ENCODE measurements at places on chromosomes 4 and X. TPM values are rescaled to one million over a fixed set of nuclear protein-coding genes. Genes with fewer than 3 reads are reported as not detected.

GRCh38 chrX:25599061-25599460 lies 539.1 kb upstream of the MAGEB18 start:
- no peak for DNase-seq

- peak; percentile 73 for DNase-seq
These were observed 35.0 kb upstream of the PLA2G12A start for GRCh38 chr4:109764789-109765402.

DNA sequence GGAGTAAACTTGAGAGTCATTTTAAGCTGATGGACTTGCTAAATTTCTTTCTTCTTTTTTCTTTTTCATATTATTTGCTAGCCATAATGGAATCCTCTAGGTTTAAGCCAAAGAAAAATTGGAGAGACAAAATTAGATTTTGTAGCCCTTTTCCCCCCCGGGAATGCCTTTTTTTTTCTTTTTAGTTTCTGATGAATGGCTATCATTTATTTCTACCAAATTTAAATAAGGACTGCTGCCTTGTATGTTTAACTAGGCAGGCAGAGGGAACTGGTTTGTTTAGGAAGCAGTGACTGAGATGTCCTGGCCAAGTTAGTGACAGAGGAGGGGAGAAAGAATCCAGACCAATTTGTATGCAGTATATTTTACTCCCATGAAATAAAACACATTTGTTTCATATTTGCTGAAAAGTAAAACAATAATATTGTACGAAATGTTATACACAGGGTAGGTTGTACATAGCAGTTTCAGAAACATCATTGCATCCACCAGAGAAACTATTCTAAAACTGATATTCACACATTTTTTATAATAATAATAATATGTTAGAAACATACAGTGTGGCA lies 5.7 kb downstream of the PITX2 start:
- no peak for DNase-seq

- no peak for DNase-seq
These were observed 203.8 kb upstream of the PSAPL1 start for GRCh38 chr4:7638489-7638888.

- DNase-seq: no peak
These were observed 4.9 kb downstream of the CFAP99 start for GRCh38 chr4:2423695-2424094.

DNA sequence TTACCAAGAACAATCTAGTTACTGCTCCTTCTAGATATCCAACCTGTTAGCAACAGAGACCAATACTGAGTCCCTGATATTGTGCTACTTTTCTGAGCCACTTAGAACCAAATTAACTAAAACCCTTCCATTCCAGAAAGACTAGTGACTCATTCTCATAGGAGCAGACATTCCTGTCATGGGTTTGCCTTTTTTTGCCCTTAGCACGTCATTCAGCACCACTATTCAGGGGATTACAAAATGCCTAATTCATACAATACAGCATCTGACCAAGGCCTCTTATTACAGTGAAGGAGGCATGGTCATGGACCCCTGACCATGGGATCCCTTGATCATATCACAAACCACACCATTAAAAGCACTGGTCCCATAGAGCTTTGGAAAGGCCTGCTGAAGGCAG lies 123.8 kb upstream of the CXCL13 start:
- no peak for DNase-seq

DNA sequence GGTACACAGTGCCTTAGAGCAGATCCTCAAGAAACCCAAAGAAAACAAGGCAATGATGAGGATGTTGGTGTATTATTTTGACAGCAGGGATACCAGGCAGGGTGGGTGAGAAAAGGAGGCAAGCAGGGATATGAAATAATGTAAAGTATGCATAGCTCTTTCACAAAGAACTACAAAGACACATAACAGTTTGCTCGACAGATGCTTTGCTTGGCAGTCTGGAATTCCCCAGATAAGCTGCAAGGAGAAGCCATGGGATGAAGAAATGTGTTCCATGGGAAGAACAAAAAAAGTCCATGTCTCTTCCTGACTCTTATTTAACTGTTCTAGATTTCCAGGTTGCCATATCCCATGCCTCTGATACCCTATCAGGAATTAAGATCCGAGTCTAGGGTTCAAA lies 75.4 kb downstream of the FAM13A start:
- DNase-seq: no peak

GRCh38 chr4:108867476-108867875 lies 104.6 kb upstream of the ETNPPL start:
- peak; percentile 16 for DNase-seq

GRCh38 chr4:163815776-163816175 lies 321.3 kb downstream of the TMA16 start:
- DNase-seq: peak; percentile 5

DNA sequence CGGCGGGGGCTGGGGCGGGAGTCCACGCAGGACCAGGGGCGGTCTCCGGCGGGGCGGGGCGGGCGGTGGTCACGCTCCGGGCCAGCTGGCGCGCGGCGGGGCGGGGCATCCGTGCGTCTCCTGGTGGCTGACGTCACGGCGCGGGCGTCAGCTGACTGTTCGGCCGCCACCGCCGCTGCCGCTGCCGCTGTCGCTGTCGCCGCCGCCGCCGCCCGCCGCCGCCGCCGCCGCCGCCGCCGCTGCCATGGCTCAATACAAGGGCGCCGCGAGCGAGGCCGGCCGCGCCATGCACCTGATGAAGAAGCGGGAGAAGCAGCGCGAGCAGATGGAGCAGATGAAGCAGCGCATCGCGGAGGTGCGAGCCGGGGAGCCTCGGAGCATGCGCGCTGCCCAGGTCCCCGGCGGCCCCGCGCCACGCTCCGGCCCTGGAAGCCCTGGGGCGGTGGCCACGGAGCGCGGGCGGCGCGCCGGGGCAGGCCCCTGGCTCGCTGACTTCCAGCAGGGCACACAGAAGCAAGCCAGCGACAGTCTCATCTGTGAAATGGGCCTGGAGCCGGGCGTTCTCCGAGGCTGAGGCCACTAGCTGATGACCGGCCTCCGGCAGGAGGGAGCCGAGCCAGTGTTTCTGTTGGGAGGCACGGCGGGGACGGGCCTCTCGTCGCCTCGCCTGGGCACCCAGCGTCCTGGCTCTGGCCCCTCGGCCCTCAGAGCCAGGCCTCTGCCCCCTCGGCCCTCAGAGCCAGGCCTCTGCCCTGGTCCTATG lies at the start of gene FAM50A:
Gene FAM50A (plus strand): TSS at position 150 of the 763 bp plus-strand sequence. CDS start 95 bp downstream, at position 245.
- DNase-seq: peak; percentile 86

- no peak for DNase-seq
These were observed 76.1 kb downstream of the NWD2 start for GRCh38 chr4:37320513-37321235.

- peak; percentile 73 for DNase-seq
These were observed 44.5 kb upstream of the TRIM2 start for GRCh38 chr4:153159728-153160221.

DNA sequence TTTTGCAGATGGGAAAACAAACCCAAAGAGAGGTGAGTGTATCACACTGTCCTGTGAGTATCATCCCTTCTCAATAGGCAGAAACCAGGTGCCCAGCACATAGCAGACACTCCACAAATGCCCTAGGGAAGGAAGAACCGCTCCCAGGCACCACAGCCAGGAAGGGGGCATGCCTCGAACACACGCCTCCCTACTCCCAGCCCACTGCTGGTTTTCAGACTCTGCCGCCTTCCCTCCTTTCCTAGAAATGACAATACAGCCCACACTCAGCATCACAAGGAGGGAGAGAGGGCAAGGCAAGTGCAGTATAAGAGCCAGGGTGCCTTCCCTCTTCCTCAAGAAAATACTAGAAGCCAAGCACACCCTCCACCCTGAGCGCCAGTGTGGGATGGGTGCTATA lies 16.2 kb downstream of the JAKMIP1 start:
- DNase-seq: no peak

- DNase-seq: peak; percentile 78
These were observed 42.4 kb upstream of the SLC2A9 start for GRCh38 chr4:10063544-10064300.

DNA sequence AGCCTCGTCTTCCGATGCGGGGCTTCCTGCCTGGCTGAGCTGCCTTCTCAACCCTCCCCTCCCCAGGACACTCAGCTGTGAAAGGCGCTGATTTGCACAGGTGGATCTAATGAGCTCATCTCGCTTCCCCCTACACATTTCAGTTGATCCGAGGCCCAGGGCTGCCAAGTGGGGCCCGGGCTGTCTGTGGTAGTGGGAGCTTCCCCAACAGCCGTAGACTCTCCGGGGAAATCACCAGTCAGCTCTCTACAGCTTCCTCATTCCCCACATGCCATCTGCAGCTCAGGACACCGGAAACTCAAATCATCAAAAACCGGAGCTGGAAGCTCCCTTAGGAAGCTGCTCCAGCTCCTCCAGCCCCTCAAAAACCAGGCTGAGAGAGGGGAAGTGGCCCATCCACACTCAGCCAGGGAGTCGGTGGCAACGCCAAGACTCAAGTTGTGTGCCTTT lies 56.2 kb downstream of the SMIM20 start:
- peak; percentile 80 for DNase-seq

DNA sequence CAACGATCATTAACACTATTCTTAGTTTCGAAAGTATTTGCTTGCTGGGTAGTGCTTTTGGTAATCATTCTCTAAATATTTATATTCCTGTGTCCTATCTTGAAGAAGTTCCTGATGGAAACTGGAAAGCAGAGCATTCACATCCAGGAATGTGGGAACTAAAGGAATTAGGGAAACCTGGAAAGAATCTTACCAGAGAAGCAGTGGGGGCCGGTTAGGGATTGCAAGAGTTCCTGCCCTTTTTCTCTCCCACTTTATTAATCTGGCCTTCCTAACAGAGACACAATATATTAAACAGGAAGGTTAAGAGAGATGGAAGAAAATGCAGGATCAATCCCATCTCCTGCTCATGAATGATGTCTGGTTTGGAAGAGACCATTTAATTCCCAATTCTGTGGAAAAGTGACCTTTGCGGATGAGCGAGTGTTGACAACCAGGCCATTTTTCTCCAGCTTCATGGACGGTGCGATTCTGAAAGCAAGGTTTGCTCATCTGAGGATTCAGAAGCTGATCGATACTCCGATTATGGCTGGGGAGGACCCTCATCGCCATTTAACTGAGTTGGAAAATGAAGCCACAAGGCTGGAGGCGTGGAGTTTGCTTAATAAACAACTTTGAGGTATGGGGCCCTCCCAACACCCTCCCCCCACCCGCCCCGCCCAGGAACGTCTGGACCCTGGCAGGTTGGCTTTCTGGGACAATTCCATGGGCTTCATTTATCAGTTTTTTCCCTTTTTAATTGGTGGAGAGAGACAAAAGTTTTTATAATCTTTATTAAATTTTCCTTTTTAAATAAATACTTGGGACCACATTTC lies 52.3 kb downstream of the C4orf51 start:
- peak; percentile 40 for DNase-seq

DNA sequence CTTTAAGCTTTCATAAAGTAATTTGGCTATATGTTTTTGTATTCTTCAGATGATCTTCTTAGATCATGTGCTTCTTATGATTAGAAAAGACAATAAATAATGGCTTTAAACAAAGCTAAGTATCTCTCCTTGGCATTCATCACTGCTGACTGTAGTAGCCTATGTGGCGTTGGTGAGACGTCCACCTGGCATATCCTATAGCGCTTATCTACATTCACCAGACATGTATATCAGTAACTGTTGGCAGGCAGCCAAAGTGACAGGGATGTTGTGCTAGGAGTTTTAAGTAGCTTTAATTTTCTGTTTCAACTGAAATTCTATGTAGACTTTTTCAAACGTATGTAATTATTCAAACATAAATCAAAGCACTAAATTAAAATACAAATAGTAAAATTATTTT lies 276.4 kb downstream of the IL15 start:
- peak; percentile 24 for DNase-seq

GRCh38 chrX:133090236-133090809 lies 6.6 kb downstream of the USP26 start:
- no peak for DNase-seq

GRCh38 chr4:2962614-2963174 lies 512 bp downstream of the NOP14 start:
- DNase-seq: peak; percentile 69

GRCh38 chr4:158664806-158665205 lies 6.9 kb downstream of the C4orf46 start:
- no peak for DNase-seq

DNA sequence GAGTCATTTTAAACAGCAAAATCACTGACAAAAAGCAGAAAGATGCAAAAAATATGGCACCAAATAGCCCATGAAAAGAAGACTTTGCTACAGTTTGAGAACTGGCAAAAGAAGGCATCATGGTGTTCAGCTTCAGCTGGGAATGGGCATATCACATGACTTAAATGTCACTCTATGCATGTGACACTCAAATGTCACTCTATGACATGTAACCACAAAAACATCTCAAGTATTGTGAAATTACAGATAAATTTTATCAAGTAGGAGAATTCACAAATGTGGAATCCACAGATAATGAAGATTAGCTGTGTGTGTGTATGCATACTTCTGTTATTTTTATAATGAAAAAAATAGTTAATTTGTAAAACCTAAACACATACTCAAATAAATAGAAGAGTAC lies 81.9 kb downstream of the ATP10D start:
- DNase-seq: no peak

- DNase-seq: no peak
These were observed 10.0 kb upstream of the CWH43 start for GRCh38 chr4:48976041-48976440.

GRCh38 chrX:42837747-42838146 lies 59.8 kb upstream of the PPP1R2C start:
- no peak for DNase-seq

The ERAS gene
- 0.10 TPM for polyA plus RNA-seq

The STPG2 gene
- not detected for polyA plus RNA-seq

The SERTM2 gene
- 0.88 TPM for polyA plus RNA-seq

The UGT2B11 gene
- polyA plus RNA-seq: 0.16 TPM

The TMEM144 gene
- polyA plus RNA-seq: 6.1 TPM

The PASD1 gene
- polyA plus RNA-seq: not detected

The ABRAXAS1 gene
- 38.5 TPM for polyA plus RNA-seq

The WDR17 gene
- 0.54 TPM for polyA plus RNA-seq

Measured in muscle of leg (tissue), 16 donors.